ENCODE measurements at places on chromosomes 13 and 19.

DNA sequence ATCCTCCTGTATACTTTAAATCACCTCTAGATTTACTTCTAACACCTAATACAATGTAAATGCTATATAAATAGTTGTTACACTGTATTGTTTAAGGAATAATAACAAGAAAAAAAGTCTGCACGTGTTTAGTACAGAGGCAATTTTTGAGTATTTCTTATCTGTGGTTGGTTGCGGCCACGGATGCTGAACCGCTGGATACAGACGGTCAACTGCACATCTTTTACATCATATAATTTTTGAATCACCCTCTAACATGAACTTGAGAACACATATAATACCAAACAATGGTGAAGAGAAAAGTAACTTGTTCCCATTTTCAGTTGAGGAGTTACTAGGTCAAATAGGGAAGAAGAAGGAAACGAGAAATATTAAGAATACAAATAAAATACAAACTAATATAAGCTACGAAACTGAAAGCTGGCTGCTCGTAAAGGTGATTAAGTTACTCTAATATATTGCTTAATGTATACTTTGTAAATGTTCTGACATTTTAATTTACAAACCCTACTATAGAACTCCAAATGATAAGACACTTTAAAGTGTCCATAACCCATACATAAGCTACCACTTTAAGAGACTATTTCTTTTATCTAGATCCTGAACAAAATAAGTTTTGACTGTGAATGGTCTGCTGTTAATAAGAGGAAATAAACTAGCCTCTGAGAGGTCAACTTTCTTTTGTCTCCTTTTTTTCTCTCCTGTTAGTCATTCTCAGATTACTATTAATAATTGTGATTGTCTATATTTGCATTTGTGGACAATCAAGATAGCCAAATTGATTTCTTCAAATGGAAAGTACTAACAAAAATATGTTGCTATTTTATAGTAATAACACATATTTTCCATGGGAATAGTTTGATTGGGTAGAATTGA, 457.4 kb downstream of the DIAPH3 start:
- no peak for DNase-seq

GRCh38 chr13:25990801-25991200, 61.0 kb downstream of the SHISA2 start:
- DNase-seq, result no peak

DNA sequence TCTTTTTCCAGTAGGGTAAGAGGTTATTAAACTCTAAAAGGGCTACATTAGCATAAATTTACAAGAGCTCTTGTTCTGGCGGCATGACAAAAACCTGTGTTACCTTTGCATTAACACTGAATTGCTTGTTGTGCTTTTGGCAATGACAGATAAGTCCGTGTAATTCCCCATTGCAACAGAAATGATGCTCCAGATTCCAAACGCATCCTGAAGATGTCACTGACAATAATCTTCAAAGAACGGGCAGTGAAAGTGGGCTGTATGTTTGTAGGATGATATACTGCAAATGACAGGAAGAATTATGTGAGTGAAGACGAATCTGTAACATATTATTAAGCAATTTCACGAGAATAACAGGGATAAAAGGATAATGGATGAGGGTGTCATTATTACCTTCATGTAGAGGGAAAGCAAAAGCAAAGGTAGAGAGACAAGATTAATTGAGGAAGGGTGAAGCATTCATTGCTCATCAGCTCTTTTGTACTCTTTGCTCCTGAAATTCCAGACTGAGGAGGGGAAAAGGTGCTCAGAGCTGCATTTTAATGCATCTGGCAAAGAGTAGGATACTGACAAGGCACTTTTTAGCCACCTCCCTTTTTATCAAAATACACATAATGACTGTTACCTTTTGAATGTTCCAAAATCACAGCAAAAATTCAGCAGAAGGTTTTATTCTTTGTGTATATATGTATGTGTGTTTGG, 38.5 kb upstream of the MAB21L1 start:
- peak; percentile 26 for DNase-seq

- DNase-seq, result no peak
Observed at GRCh38 chr13:73603646-73604045, 530.6 kb downstream of the KLF12 start.

DNA sequence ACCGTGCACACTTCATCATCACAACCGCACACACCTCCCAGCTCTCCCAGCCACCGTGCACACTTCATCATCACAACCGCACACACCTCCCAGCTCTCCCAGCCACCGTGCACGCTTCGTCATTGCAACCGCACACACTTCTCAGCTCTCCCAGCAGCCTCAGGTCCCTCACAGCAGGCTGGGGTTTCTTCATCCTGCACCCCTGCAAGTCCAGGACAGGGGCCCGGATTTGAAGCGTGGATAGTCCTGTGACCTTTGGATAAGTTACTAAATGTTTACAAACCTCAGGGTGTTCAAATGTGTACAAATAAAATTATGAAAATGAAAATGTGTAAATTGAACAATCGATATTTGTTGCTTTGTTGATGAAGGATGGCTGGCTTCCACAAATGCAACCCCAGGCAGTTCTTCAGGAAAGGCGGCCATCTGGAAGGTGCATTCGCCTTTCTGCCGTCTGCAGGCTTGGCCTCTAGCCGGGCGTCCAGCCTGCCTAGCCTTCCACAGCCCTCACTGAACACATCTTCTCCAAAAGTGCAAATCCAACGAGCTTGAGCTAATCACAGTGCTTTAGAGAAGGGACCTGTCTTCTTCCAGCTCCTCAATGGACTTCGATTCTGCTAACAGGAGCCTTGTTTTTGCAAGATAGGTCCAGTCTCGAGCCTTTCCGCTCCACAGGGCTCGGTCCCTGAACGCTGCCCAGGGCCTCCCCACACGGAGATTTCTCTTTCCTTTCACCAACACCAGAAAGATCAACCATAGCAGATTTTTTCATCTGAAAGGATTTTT, 74.2 kb downstream of the SPACA7 start:
- DNase-seq, result peak; percentile 16

- no peak for DNase-seq
Observed at GRCh38 chr19:31408460-31409124, 59.4 kb upstream of the TSHZ3 start.

- DNase-seq, result no peak
Observed at GRCh38 chr19:34733266-34733745, 737 bp upstream of the ZNF181 start.

- DNase-seq, result no peak
Observed at GRCh38 chr13:39886336-39886735, 230.9 kb downstream of the COG6 start.

- DNase-seq, result no peak
Observed at GRCh38 chr13:53041968-53042516, 13.4 kb downstream of the OLFM4 start.

DNA sequence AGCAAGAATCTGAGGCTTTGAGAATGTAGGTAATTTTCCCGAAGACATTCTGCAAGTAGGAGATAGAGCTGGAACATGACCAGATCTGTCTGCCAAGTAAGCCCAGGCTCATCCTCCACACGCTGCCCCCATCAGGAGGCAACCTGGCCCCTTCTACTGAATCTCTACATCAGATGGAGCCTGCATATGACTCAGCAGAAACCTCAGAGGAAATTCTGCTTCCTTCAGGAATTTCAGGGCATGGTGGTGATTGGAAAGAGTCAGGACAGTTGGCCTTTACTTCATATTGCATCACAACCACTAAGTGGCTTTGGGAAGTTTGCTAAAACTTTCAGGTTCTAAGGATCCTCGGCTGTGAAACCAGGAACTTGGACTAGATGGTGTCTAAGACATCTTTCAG, 85.2 kb downstream of the LRRC63 start:
- DNase-seq, result no peak

GRCh38 chr13:58300974-58301681, 669.6 kb downstream of the PCDH17 start:
- DNase-seq, result no peak

- DNase-seq, result no peak
Observed at GRCh38 chr19:29263305-29264135, 50.6 kb upstream of the UQCRFS1 start.

DNA sequence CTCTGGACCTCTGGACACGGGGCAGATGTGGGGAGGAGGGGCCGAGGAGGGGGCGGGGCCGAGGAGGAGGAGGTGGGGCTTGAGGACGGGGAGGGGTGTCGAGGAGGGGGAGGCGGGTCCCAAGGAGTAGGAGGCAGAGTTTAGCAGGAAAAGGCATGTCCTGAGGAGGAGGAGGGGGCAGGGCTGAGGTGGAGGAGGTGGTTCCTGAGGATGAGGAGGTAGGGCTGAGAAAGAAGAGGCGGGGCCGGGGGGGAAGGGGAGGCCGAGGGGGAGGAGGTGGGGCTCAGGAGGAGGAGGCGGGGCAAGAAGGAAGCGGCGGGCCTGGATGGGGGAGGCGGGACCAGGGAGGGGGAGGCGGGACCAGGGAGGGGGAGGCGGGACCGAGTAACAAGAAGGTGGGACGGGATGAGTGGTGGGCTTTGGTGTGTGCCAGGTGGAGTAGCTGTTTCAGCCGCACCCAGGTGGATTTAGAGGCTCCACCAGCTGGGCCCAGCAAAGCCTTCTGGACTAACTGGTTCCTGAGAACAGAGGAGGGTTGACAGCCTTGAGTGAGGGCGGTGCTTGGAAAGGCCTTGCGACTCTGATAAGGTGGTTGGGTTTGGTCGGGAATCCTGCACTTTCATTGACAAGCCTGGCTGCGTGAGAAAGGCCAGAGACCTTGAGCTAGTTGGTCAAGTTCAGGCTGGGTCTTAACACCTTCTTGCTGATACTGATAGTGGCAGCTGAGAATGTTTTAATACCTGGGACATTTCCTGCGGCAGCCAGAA, 7.7 kb downstream of the TECR start:
- no peak for DNase-seq

DNA sequence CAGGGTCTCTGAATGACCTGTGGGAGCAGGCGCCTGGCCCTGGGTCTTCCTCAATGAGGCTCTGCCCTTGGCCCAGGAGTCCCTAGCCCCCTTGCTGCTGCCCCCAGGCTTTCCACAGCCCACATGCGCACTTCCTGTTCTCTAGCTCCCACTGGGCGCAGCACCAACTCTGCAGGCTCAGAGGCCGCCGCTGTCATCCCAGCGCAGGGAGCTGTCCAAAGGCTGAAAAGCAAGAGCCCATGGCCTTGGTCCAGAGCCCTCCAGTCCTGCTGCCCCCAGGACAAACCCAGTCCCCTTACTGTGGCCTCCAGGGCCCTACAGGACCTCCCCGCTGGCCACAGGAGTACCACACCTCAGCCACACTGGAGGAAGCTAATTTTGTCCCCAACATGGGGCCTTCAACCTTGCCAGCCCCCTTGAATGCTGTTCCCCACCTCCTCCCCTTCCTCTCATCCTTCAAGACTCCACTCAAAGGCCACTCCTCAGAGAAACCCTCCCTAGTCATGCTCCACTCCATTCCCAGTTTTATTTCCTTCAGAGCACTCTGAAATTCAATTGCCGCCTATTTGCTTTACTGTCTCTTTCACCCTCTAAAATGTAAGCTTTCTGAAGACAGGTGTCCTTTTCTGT, 8.0 kb upstream of the POU2F2 start:
- no peak for DNase-seq

- no peak for DNase-seq
Observed at GRCh38 chr13:37927561-37927960, 58.0 kb upstream of the TRPC4 start.

GRCh38 chr19:11073568-11073967, 15.7 kb upstream of the LDLR start:
- DNase-seq, result no peak

DNA sequence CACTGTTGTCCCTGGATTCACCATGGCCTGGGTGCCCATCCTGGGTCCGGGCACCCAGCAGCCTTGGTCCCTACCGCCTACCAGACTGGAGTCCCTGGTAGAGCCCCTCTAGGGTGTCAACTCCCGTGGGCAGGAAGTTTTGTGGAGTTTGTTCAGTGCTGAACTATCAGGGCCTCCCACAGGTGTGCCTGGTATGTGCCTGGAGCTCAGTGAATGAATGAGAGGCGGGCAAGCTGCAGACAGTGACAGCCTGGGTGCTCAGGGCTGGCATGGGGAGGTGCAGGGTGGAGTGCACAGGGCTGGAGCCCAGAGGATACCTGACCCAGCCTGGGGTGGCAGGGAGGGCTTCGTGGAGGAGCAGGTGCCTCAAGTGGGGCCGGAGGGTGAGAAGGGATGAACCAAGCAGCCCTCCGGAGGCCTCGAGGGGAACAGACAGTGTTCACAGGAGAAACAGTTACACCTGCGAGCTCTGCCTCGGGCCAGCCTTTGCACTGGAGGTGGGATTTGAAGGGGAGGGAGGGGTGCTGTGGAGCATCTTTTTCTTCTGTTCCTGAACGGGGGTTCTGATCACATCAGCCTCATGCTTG, 29.6 kb downstream of the PAK4 start:
- no peak for DNase-seq

DNA sequence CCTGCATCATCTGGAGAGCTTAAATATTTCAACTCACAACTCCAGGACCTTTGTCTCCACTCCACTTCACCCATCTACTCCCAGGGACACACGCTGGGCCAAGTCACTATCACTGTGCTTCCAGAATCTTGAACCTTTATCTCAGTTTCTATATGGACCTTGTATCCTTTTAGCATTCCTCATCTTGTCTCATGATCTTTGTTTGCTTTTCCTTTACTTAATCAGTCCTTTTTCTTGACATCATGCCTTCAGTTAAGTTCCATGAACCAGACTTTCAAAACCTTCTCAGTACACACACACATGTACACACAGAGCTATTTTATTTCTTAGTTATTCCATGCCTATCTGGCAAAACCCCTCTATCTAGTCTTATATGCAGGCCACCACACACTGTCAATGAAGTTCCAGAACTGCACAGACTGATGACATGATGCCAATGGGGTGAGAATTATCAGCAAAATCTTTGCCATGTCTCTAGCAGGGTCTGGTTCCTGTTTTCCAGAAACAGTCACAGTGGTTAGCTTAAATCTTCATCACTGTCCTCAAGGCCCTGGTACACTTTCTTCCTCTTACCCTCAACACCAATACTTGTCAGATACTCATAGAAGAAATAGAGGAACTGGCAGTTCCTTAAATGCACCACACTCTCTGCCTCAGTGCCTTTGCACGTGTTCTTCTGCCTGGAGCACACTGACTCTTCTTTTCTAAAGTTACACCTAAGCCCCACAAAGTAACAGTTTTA, 77.6 kb upstream of the STARD13 start:
- DNase-seq, result no peak
